Neuronal stem cell (in vitro differentiated cells): ENCODE measurements at places on chromosomes 4 and X.
A peak's percentile ranks its signal among the peaks of the same experiment; 100 is the strongest.

GRCh38 chr4:165784672-165785071 is 88.4 kb upstream of the TLL1 start:
- no peak for DNase-seq

DNA sequence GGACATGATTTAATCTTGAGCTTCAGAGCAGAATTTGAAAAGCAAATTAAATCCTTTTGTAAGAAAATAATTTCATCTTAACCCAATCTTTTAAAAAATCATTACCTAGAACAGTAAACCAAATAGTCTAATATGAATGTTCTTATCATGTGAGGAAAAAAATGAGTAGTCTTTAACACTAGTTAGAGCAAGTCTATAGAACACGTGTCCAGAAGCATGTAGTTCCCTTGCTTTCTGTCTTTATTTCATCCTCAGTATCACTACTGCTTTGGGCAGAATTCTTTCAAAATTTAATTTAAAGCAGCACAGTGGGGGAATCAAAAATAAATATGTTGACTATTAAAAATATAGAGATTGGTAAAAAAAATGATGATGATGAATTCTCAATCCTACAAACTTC is 2.1 kb downstream of the RBM47 start:
- no peak for DNase-seq

- DNase-seq, result peak; percentile 18
Measured at GRCh38 chr4:169566021-169566818, 46.2 kb downstream of the NEK1 start.

DNA sequence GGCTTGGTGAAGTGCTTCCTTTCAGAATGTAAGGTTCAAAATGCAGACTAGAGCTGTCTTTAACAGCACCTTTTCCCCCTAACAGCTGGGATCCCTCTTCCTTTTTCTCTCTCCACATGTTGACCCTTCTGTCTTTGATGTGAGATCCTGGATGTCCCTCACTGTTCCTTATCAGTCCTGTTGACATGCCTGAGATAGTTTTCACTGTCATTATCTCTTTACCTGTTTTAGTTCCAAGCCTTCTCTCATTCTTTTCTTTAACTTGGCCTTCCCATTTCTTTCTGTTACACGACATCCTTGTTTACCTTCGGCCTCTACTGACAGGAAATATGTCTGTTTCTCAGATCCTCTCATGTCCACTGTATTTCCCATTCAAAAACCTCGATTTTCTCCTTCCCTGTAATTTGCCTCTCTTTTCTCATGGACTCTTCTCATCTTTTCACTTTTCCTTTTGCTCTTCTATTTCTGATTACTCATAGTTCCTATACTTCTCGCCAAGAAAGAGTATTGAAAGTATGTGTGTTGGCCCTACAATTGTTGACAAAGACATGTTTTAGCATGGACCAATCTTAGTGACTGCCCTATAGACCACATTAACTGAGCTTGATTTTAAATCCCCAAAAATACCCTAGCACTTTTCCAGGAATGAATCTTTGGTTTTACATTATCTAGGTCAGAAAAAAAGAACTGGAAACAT is 1.2 kb upstream of the SOWAHB start:
- no peak for DNase-seq
